Spinal cord (tissue), 10 donors: ENCODE measurements at places on chromosomes 1 and 21.

DNA sequence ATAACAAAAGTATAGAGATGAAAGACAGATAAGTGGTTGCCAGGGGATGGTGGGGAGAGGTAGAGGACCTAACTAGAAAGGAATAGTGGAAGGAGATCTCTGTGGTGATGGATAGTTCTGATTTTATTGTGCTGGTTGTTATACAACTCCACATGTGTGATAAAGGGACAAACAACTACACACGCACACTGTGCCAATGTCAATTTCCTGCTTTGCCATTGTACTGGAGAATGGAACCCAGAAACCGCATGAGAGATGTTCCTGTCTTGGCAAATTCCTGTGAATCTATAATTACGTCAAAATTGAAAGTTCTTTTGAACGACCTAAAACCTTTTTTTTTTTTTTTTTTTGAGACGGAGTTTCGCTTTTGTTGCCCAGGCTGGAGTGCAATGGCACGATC is 11.0 kb downstream of the TNFRSF9 start:
- H3K27ac ChIP-seq, result no peak overlapping the region
- H3K36me3 ChIP-seq, result no peaks in the 10 kb centered on the region
- H3K4me1 ChIP-seq, result no peaks in the 10 kb centered on the region
- H3K4me3 ChIP-seq, result no peak overlapping the region

DNA sequence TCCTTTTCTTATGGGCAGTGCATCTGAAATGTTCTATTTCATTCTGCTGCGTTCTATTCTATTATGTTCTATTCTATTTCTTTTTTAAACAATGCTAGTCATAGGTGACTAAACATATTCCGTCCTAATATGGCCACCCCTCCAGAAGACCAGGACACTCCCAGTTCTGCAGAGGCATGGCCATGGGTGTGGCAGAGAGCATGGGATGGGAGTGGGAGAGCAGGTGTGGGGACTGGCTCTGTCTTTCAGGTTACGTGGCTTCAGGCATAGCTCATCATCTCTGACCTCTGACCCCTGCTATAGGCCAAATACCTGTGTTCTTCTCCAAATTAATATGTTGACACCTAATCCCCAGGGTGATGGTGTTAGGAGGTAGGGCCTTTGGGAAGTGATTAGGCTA is 33.4 kb upstream of the TLR5 start:
- H3K27me3 ChIP-seq, result no peaks in the 10 kb centered on the region
- peaks cover 5% of the 10 kb centered on the region for H3K4me1 ChIP-seq
- H3K4me3 ChIP-seq, result no peak overlapping the region

DNA sequence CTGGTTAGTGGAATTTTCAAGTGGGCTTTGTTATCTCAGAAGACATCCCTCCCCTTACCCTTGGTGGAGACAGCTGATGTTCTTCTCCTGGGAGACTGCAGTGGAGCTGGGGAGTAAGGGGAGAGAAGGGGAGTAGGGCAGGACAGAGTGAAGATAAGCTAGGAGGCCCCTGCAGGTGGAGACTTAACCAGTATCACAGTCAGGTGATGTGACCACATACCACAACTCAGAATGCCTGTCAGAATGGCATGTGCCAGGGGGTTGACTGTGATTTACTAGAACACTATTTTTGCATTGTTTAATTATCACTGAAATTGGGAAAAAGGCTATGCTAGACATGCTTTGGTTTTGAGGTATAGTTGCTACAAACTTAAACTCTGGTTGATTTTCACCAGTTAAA is 124.6 kb downstream of the NRDC start:
- H3K36me3 ChIP-seq, result no peaks in the 10 kb centered on the region
- H3K27me3 ChIP-seq, result no peaks in the 10 kb centered on the region
- no peak overlapping the region for H3K4me3 ChIP-seq
- no peaks in the 10 kb centered on the region for H3K4me1 ChIP-seq
- H3K27ac ChIP-seq, result no peak overlapping the region
- no peak for DNase-seq

DNA sequence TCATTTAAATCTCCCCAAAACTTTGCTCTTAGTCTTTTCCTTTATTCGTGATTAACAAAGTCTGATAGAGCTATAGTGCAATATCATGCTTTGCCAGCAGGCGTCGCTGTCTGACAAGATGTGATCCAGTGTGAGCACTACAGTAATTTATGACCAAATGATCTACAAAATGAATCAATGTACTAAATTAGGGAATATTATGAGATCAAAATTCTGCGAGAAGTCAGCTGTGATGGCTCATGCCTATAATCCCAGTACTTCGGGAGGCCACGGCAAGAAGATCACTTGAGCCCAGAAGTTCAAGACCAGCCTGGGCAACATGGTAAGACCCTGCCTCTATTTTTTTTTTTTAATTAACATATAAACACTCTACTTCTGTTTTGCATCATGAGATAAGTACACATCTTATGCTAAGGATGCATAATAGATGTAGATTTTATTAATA is 3.6 kb upstream of the SPSB1 start:
- H3K4me1 ChIP-seq, result peaks cover 14% of the 10 kb centered on the region
- DNase-seq, result peak; percentile 58
- no peaks in the 10 kb centered on the region for H3K36me3 ChIP-seq
- H3K27ac ChIP-seq, result no peak overlapping the region
- no peak overlapping the region for H3K4me3 ChIP-seq
- H3K27me3 ChIP-seq, result no peaks in the 10 kb centered on the region

DNA sequence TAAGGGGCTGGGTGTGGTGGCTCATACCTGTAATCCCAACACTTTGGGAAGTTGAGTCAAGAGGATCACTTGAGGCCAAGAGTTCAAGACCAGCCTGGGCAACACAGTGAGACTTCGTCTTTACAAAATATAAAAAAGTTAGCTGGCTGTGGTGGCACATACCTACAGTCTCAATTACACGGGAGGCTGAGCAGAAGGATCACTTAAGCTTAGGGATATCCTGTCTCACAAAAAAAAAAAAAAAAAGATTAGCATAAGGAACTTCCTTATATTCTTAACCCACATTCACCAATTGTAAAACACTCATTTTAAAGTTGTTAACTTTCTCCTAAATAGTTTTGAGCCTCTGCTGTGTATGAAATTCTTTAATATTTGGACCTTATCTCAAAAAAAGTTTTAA is 53.1 kb downstream of the ABCD3 start:
- H3K4me1 ChIP-seq, result no peaks in the 10 kb centered on the region
- no peak for DNase-seq
- no peaks in the 10 kb centered on the region for H3K36me3 ChIP-seq

DNA sequence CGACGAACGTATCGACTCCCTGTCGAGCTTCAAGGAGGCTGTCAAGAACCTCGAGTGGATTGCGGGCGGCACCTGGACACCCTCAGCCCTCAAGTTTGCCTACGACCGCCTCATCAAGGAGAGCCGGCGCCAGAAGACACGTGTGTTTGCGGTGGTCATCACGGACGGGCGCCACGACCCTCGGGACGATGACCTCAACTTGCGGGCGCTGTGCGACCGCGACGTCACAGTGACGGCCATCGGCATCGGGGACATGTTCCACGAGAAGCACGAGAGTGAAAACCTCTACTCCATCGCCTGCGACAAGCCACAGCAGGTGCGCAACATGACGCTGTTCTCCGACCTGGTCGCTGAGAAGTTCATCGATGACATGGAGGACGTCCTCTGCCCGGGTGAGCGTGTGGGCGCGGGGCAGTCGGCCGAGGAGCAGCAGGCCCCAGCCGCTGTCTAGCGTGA is 28.0 kb downstream of the COL6A2 start:
- H3K36me3 ChIP-seq, result peaks cover 41% of the 10 kb centered on the region
- H3K27me3 ChIP-seq, result no peaks in the 10 kb centered on the region
- no peak for DNase-seq
- no peak overlapping the region for H3K4me3 ChIP-seq
- no peak overlapping the region for H3K27ac ChIP-seq

- H3K4me3 ChIP-seq, result no peak overlapping the region
- peak; percentile 42 for DNase-seq
- H3K27ac ChIP-seq, result peak overlapping the region; percentile 68
- H3K36me3 ChIP-seq, result no peaks in the 10 kb centered on the region
- peaks cover 23% of the 10 kb centered on the region for H3K4me1 ChIP-seq
- H3K27me3 ChIP-seq, result no peaks in the 10 kb centered on the region
These were observed 195.2 kb downstream of the PBX1 start for GRCh38 chr1:164754088-164754600.

GRCh38 chr1:160414881-160415280 is 14.5 kb downstream of the VANGL2 start:
- no peaks in the 10 kb centered on the region for H3K27me3 ChIP-seq
